ENCODE measurements at places on chromosomes 6 and 20. TPM values are rescaled to one million over a fixed set of nuclear protein-coding genes. Genes with fewer than 3 reads are reported as not detected.

GRCh38 chr6:29259721-29260120 lies 41.8 kb upstream of the OR14J1 start:
- DNase-seq, result no peak

- no peak for DNase-seq
These were observed 33.8 kb downstream of the RANBP9 start for GRCh38 chr6:13677878-13678254.

DNA sequence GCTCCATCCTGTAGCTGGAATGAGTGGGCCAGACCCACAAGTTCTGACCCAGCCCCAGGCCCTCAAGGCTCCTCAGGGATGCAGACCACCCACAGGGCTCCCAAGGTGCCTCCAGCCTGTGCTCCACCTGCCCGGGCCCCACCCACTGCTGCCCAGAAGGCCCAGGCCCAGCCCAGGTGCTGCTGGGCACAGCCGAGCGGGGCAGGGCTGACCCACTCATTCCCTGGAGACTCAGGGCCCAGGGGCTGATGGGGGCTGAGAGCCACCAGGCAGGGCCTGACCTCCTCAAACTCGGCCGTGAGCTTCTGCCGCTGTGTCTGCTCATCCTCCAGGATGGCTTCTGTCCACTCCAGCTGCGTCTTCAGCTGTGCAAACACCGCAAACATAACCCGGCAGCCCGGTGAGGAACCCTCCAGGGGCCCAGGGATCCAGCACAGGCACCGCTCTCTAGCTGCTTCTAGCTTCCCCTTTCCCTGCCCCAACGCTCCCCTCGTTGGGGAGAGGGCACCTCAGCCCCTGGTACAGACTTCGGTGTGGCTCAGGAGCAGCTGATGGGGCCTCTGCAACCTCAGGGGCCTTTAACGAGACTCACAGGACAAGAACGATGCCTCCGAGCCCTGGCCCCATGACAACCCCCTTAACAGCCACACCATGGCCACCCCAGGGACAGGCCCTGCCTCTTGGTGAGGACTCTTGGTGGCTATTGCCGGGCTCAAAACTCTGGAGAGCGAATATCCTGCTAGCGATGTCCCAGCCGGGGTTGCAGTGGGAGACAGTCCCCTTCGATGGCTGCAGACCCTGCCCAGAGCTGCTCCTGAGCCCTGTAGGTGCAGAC lies 46.0 kb downstream of the DSTN start:
- no peak for DNase-seq

DNA sequence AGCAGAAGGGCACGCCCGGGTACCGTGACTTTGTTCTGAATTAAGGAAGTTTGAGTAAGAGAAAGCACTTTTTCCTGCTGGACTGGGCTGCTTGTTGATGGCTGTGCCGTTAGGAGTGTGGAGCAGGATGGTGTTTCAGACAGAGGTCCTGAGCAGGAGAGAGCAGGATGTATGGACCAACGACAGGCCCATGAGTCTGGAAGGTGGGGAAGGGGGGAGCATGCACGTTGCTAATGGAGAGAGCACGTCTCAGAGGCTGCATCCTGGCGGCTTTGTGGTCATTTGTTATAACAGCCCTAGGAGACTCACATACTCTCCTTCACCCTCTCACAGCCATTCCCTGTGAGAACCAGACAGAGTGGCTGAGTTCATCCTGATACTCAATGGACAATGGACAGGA lies 56.8 kb downstream of the PHACTR3 start:
- DNase-seq, result no peak

- DNase-seq, result no peak
These were observed 485.9 kb upstream of the JAG1 start for GRCh38 chr20:11159728-11160127.

DNA sequence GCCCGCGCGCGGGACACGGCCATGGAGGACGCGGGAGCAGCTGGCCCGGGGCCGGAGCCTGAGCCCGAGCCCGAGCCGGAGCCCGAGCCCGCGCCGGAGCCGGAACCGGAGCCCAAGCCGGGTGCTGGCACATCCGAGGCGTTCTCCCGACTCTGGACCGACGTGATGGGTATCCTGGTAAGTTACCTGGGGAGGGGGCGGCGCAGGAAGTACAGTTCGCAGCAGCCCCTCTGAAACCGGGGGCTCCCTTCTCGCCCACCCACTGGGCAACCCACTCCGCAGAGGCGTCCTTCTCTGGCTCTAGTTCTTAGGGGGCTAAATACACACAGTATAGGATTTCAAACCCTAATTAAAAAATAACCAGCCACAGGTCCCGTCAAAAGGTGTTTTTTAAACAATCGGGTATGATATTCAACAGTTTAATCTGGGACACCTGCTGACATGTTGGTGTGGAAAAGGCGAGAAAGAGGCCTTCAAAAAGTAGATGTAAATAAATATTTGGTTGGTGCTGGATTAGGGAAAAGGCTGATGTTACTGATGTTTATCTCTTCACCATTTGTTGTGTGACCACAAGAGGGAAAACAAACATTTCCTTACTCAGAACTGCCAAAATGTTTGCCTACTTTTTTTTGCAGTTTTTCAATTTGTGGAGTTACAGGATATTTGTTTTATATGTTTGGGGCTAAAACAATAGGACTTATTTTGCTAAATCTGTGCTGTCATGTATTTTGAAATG lies 577 bp downstream of the SASH1 start:
- no peak for DNase-seq

The OR2H2 gene
- not detected for polyA plus RNA-seq

The PTCHD4 gene
- polyA plus RNA-seq, result 0.15 TPM

The FAM83B gene
- polyA plus RNA-seq, result not detected
